ENCODE measurements at places on chromosomes 6 and 20.

DNA sequence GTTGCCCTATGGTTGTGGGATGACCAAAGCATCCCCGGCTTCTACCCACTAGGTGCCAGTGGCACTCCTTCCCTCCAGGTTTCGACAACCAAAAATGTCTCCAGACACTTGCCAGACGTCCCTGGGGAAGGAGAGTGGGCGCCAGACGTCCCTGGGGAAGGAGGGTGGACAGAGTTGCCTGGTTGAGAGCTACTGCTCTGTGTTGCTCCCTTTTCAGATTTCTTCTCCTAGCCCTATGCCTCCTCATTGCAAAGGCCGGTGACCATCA lies 13.1 kb downstream of the LRRC73 start:
- no peak for DNase-seq

GRCh38 chr20:539191-539590 lies 4.4 kb downstream of the CSNK2A1 start:
- DNase-seq = no peak

GRCh38 chr20:56392881-56393482 lies 537 bp downstream of the CSTF1 start:
- DNase-seq = no peak

- no peak for DNase-seq
Measured at GRCh38 chr20:24942679-24943078, 6.4 kb upstream of the CST7 start.

- DNase-seq = no peak
Measured at GRCh38 chr20:22814471-22815205, 220.5 kb upstream of the SSTR4 start.

DNA sequence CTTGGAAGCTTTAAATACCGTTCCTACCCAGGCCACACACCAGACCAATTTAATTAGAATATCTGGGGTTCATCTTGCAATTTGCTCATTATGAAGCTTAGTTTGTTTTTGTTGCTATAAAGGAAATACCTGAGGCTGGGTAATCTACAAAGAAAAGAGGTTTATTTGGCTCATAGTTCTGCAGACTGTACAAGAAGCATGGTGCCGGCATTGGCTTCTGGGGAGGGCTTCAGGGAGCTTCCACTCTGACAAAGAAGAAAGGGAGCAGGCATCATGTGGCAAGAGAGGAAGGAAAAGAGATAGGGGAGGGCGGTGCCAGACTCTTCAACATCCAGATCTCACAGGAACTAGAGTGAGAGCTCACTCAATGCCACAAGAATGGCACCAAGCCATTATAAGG lies 73.6 kb downstream of the RNF182 start:
- DNase-seq = no peak

DNA sequence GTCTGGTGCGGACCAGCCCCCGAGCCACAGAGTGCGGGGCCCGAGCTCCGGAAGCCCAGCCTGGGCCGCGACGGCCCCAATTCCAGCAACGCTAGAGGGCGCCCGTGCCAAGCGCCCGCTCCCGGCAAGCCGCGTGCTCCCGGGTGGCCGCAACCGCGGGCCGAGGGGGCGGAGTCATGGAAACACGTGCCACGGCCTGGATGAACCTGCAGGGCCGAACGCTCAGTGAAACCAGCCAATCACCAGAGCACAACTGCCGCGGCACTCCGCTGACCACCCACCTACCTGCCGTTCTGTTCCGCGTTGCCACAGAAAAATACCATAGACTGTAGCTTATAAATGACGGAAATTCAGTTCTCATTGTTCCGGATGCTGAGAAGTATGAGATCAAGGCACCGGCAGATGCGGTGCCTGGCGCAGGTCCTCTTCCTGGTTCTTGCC lies 85.7 kb upstream of the FOXC1 start:
- no peak for DNase-seq

- no peak for DNase-seq
Measured at GRCh38 chr20:43235998-43236397, 46.3 kb upstream of the PTPRT start.

DNA sequence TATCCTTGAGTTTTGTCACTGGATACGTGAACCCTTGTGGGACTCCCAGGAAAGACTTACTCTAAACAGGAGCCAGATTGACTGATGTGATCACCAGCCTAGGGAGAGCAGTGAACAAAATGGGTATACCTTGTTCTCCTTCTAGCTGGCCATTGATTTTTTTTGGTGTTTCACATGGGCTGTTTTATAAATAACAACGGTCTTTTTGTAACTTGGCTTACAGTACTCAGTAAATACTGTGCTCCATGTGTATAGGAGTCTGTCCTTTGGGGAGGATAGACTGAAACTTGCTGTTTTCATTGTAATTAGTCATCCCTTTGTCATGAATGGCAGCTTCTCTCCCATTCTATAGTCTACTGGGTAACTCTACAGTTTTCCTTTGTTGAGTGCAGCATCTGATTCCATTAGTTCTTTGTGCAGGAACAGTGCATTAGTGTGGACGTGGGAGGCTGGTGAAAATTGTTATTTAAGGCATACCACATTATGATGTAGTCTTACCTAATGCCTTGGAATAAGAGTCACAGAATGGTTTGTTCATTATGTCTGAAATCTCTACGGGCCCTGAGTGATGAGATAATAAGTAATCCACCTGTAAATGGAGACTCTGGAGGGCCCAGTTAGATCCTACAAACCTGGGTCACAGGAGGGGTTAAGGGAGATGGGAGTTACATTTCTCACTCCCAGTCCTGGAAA lies 89.5 kb downstream of the TIAM2 start:
- DNase-seq = no peak

DNA sequence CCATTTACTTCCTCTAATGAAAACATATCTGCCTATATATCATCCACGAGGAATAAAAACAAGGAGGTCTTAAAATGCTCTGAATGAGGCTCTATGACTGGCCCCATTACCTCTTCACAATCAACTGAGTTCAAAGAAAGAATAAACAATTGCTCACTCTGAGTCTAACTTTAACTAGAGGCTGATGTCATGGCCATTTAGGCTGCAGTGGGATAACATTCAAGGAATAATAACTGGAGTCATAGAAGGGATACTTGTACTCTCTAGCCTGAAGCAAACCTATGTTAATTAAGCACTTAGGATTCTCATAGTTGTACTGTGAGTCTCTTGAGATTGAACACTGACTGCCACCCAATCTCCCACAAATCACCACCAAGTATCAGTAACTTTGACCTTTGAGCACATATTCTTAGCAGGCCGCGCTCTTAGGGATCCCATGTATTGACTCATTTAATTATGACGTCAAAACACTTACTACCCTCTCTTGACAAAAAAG lies 70.2 kb downstream of the PERP start:
- no peak for DNase-seq

Data from NCI-H748 treated with DMSO at 0.1 percent for 48 hours (cell line).